ENCODE measurements at places on chromosomes 7 and 10. TPM values are rescaled to one million over a fixed set of nuclear protein-coding genes. Genes with fewer than 3 reads are reported as not detected.

CALML5 gene
- not detected for total RNA-seq

DNA sequence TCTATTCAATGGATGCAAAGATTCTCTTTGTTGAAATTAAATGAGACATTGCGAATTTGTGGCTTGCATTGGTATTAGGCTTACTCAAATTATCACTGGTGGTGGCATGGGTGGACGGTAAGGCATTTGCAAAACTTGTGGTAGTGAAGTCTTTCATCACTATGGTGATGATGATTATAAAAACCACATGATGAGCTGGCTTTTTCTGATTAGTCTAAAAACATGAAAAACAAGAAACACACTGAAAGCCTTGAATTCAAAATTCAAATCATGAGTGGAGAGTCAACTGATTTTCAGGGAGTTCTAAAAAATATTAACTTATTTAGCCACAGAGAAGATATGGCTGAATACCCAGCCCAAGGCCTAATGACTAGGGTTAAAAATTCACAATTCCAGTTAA is 99.8 kb upstream of the HGF start:
- no peak for DNase-seq

MKI67 gene
- 0.70 TPM for total RNA-seq

DNA sequence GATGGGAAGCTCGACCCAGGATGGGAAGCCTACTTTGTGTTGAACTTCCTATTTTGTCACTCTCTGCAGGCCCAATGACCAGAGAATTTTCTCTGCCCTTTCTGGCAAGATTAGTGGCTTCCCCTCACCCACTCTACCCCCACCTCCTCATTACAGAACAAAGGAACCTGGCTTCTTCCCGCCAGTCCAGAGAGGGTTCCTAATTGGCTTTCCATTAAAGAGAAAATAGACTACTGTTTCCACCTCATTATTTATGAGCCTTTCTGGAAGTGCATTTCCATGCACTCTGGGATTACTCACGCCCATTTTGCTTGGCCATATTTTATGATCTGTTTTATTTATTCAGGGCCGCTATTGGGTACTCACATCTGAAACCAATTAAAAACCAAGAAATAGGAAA is 94.9 kb upstream of the TCF7L2 start:
- DNase-seq, result no peak

DNA sequence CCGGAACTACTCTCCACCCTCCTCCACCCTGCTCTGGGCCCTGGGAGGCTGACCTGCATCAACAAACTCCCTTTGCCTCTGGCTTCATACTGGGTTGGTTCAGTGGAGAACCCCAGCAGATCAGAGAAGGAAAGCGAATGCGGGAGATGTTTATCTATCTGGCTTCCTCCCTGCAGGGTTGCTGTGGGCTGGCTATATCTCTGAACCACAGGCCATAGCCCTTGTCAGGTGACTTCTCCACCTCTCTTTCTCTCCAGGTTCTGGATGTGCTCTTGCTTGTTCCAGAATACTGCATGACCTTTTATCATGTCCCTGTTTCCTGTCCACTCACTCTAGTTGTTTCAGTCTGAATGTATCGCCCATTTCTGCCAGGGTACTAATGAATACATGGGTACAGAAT is 51.7 kb upstream of the IFRD1 start:
- DNase-seq, result no peak

- no peak for DNase-seq
Observed at GRCh38 chr7:24334627-24335026, 50.6 kb downstream of the NPY start.

LRRN3 gene
- 0.48 TPM for total RNA-seq

EXOC4 gene
- 23.1 TPM for total RNA-seq

DNA sequence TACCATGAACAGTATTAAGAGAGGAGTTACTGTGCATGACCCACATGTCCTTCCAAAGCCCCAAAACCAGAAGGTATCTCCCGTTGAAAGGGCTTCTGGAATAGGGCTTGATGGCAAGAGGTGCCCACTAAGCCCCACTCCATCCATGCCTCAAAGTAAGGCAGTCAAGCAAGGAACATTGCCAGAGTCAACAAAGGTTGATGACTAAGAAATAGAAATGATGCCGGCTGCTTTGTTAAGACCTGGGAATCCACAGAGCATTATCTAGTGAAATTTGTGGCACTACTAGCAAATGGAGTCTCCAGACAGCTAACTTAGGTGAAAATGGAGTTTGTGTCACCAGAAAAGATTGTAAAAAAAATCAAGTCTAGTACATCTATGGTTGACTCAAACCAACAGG is 6.2 kb downstream of the SFR1 start:
- DNase-seq, result no peak

FAM25A gene
- total RNA-seq, result not detected

CCDC3 gene
- total RNA-seq, result 5.3 TPM

DNA sequence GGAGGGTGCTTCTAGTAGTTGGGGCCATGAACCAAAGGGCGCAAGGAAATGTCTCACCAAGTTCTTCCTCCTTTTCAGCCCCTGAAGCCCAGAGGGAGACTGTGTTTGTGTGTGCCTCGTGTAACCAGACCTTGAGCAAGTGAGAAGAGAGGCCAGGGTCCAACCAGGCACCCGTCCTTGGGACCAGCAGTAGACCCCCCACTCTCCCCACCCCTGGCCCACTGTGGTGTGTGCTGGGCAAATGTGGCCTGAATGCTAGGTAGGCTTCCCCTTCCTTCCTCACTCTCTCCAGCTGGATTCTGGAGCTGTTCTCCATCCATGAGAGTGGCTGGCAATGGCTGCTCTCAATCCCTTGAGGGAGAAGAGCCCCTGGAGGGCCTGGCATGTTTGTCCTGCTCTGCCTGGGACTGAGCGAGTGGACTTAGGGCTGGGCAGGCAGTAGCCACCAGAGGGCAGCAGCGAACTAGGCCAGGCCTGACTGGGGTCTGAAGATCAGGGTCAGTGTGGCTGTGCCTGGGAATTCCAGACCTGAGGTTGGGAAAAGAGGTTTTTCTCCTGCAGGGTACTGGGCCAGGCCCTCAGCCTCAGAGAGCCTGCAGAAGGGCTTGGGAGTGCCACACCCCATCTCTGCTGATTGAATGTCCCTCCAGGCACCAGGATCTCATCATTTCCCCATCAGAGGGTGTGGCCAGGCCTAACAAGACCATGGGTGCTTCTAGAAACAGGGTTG is 12.5 kb downstream of the SFRP5 start:
- DNase-seq, result peak; percentile 60

- DNase-seq, result no peak
Observed at GRCh38 chr7:69739190-69739589, 140.9 kb downstream of the AUTS2 start.

IDI2 gene
- not detected for total RNA-seq

- DNase-seq, result no peak
Observed at GRCh38 chr10:188546-188945, 53.3 kb downstream of the ZMYND11 start.

- DNase-seq, result no peak
Observed at GRCh38 chr7:133275008-133275407, 22.1 kb downstream of the EXOC4 start.

- no peak for DNase-seq
Observed at GRCh38 chr10:20108021-20108420, 291.8 kb downstream of the PLXDC2 start.
